ENCODE measurements at places on chromosomes 12 and 14.
A peak's percentile ranks its signal among the peaks of the same experiment; 100 is the strongest.

DNA sequence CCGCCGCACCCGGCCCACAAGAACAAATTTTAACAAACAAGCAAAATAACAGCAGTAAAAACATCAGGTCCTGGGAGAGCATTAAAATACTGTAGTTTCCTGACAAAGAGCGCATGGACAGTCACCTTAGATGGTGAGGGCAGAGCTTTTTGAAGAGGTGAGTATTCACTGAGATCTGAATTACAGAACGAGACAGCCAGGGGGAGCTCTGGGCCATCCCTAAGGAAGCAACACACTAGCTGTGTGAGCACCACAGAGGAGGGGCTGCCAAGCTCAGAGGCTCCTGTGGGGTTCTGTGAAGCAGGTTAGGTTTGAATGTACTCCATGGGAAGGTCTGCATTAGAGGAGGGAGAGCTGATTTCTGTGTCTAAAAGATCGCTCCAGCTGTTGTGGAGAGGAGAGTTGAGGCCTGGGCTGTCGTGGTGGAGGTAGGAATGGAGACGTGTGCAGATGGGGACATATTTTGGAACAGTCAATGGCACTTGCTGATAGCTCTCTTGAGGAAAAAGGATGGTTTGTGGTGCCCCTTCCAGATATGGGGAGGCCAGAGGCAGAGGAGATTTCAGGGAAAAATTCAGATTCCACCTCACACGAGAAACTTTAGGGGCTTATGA is 72.9 kb downstream of the TRAFD1 start:
- DNase-seq: peak; percentile 53

DNA sequence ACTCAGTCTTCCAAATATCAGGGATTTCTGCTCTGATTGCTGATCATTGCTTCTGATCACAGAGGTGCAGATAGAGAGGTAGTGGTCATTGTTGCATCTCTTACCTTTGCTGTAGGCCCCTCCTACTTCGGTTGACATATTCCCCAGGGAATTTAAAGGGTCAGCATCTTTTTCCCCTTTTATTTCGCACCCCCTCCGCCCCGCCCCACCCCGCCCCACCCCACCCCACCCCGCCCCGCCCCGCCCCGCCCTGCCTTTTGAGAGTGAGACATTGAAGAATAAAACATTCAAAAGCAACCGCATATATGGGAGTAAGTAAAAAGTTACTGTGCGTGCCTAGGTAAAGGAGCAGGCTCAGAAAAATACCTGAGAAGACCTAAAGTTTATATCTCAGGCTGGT is 463.9 kb downstream of the BTG1 start:
- DNase-seq: no peak

- no peak for DNase-seq
Measured at GRCh38 chr14:77503138-77503537, 4.5 kb upstream of the ISM2 start.

DNA sequence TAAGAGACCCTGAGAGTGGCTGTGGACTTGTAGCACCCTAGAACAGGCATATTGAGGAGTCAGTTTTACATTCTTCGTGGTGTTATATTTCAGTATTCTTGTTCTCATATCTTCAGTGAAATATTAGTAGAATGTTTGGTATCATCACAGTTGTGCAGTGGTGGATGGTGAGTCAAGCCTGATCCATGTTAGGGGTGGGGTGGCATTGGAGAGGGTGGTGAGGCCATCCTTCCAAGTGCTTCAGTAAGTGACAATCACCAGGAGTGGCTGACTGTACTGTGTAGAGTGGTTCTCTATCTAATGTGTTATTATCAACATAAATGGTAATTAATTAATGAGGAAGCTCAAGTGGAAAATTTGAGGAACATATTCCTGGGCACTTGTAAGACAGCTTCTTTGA is 197.7 kb upstream of the SLC16A7 start:
- DNase-seq: no peak

GRCh38 chr14:67441256-67441655 is 29.3 kb upstream of the PLEK2 start:
- DNase-seq: no peak

GRCh38 chr12:83826112-83826511 is 1086.5 kb downstream of the SLC6A15 start:
- DNase-seq: no peak

DNA sequence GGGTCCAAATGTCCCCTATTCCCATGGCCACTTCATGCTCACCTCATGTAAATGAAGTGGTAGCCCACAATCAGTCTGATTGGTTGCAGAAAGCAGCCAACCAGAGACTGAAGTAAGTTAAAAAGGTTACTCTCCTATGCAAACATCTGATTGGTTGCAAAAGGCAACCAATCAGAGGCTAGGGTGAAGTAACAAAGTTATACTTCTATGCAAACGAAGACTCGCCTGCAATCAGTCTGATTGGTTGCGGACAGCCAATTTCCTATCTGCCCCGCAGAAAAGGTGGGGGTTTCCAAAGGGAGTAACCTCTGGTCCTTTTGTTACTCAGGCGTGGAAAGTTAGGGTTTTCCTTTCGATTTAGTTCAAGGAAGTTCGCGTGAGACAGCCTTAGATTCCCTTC is 208.1 kb upstream of the NEDD1 start:
- no peak for DNase-seq

DNA sequence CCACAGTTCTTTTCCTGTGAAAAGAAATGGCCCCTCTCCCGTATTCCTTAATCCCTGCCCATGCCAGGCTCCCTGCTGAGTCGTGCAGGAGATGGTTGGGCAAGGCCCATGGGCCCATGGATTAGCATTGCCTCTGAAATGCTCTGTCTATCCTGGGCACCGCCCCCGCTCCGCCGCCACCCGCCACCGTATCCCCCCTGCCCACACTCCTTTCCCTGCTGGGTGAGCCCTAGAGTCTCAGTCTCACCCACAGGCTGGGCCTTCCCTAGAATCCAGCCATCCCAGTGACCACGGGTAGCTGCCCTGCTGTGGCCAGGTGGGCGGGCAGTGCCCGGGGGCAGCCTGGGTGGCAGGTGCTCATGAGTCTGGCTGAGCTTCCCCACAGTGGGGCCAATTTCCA is 50.6 kb downstream of the TSPAN11 start:
- no peak for DNase-seq

DNA sequence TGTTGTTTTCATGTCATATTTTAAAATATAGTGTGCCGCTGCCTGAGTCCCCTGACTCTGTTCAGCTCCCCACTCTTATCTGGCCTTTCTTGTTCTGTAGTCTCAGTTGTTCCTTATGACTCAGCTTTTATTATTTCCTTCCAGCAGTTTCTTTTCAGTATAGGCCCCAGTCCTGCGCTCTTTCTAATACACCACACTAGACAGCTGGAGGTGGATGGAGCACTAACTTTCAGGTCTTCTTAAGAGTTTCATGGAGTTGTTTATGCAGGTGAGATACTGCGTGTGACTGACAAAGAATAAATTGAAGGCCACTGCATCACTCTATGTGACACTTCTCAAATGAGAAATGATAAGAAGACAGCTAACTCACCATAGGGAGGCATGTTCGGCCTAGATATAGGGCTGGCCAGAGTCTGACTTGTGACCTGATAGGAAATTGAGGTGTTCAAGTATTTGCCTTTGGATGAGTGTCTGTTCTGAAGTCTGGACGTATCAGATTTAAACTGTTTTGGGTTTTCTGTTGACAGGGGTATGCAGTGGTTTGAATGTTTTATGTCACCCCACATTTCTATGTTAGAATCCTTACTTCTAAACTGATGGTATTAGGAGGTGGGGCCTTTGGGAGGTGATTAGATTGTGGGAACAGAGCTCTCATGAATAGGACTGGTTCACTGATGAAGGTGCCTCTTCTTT is 60.8 kb upstream of the CLMN start:
- DNase-seq: no peak

DNA sequence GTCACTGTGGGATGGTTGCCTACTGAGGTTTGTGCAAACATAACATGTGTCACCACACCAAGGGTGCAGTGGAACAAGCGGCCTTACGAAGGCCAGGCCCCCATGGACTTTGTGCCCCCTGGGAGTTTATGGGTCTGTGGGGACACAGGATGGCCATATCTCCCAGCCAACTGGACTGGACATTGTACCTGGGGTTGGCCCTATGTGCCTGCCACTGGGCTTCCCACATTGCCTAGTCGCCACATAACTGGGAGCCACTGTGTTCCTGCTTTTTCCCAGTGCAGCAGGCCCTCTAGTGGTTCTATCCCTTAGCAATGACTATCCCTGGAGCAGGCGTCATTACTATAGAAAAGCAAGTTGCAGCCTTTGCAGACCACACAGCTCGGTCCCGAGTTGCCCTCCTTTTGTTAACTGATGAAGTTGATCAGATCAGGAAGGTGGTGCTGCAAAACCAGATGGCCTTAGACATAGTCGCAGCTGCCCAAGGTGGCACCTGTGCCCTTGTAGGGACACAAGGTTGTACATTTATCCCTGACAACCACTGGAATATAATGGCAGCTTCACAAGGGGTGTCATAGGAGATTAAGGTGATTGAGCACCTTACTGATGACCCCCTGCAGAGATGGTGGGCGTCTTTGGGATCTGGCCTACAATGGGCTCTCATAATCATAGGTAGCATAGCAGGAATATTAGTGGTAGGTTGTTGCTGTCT is 15.2 kb upstream of the RNASE12 start:
- no peak for DNase-seq

DNA sequence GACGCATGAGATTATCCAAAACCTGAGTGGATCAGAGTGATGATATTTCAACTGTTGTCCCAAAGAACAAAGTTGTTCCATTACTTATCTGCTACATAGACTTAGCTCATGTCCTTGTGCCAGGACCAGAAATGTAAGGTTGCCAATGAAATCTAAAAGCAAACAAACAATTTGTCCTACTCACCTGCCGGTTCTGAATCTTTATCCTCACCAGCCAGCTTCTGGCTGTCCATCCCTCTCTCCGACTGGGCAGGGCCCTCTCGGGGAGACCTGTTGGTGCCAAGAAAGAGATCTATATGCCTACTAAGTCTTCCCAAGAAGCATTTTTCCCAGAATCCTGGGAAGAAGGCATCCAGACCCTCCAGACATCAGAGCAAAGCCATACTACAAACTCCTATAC is 5.5 kb downstream of the KMT2D start:
- no peak for DNase-seq

GRCh38 chr12:128339126-128339520 is 72.2 kb downstream of the TMEM132C start:
- no peak for DNase-seq

- no peak for DNase-seq
Measured at GRCh38 chr12:14571779-14572178, 4.1 kb upstream of the PLBD1 start.

- no peak for DNase-seq
Measured at GRCh38 chr12:90575995-90576394, 379.0 kb downstream of the CCER1 start.

GRCh38 chr14:102694530-102695166 is 82.6 kb upstream of the TRAF3 start:
- peak; percentile 44 for DNase-seq

DNA sequence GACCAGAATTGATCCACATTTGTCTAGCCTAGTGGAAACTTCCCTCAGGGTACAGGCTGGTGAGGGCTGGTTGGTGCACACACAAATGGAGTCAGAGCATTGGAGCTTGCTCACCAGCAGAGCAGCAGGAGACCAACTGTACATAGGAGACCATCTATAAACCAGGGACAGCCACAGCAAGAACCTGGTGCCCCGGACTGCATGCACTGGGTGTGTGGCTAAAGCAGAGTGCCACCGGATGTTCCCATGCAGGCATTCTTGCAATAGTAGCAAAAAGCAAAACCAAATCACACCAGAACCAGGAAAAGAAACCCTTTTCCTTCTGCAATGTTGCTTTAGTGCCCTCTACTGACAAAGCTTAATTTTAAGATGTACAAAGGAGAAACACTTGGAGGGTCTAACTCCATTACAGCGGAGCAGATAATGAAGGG is 136.4 kb downstream of the MDGA2 start:
- DNase-seq: no peak

DNA sequence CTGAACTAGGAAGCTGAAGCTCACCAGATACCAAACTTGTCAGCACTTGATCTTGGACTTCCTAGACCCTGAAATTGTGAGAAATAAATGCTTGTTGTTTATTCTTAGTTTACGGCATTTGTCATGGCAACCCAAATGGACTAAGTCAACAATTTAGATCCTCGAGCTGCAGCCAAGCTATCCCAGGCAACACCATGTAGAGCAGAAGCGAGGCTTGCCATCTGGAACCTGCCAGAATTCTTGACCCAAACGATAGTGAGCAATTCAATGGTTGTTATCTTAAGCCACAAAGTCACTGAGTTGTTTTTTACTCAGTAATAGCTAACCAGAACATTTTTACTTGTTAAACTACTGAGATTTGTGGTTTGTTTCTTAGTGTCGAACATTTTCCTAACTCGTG is 458.5 kb upstream of the FLRT2 start:
- DNase-seq: no peak

DNA sequence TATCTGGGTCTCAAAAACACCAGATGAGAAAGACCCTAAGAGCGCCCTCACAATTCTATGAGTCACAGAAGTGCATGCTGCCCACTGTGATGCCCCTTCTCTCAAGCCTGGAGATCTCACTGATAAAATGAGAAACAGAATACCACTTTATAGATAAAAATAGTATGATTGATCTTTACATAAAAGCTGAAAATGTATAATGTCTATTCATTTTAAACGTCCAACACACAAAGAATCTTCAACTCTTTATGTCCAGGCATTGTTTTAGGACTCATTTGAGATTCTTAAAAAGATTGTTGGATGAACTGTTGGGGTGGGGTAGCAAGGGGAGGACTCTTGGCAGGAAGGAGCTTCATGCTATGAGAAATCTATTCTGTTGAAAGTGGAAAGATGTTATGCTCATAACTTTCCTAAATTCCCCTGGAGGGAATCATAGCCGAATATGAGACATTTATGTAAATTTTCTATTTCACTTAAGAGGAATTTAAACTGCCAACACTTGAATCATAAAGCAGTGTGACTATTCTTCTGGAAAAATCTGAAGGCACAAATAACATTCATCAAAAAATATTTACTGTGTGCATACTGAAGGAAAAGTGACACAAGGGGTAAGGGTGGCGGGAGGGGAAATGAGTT is 174.6 kb downstream of the STXBP6 start:
- DNase-seq: no peak

DNA sequence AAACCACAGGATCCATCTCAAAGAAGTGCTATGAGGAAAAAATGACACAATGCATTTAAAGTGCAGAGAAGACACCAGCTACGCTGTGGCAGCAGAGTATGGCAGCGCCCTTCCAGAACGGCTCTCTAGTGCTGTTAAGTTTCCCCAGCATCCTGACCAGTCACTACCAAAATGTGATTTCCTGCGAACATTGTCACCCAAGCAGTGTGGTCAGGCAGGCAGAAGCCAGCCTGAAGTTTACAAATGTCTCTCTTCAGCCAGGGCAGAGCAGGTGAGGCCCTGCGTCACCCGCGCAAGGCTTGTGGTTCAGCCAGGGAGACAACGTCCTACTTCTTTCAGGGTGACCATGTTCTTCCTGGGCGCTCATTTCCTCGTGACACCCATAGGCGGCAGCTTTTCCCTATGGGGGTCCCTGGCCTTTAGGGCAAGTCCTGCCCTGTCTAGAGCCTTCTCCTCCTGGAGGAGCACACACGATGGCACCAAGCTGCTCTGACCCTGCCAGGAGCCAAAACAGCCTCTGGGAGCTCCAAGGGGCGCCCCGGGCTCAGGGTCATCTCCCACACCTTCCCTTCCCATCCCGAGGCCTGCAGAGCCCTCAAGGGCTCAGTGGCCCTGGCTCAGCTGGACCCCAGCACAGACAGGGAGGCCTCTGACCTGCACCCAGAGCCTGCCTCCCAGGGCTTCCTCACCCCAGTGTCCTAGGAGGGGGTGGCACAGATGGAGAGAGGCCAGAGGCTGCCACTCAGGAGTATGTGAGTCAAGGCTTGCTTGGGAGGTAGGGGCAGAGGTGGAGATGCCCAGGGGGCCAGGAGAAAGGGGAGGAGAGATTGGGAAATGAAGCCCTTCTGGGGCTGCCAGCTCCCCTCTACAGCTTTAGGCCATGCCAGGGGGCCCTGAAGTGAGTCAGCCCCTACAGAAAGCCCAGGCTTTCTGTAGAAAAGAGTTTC is 41.9 kb downstream of the PSMA6 start:
- peak; percentile 41 for DNase-seq

Measured in CD4-positive, alpha-beta T cell (primary cell).